T47D (cell line): ENCODE measurements at places on chromosomes 12 and 14.

DNA sequence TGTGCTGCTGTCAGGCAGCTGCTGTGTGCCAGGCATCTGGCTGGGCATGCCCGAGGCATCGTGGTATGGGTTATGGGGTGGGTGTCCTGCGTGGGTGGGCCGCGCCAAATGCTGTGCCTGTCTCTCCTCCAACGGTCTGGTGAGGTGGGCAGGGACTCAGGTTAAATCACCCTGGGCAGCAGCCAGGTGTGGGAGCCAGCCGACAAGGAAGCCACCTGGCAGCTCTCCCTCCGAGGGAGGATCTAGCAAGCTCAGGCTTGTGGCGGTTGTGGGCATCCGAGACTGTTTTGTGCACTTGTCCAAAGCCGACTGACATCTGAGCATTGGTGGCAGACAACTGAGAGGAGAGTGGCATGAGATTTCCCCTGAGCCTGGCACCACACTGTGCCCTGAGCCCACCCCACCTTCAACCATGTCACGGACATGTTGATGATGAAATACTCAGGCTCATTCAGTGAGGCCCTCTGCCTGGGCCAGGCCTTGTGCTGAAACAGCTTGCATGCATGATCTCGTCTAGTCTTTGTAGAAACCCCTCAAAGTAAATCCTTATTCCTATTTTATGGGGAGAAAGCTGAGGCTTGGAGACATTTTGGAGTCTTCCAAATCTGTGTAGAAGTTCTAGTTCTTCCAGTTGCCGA is 181.8 kb upstream of the MYL2 start:
- DNase-seq: no peak

DNA sequence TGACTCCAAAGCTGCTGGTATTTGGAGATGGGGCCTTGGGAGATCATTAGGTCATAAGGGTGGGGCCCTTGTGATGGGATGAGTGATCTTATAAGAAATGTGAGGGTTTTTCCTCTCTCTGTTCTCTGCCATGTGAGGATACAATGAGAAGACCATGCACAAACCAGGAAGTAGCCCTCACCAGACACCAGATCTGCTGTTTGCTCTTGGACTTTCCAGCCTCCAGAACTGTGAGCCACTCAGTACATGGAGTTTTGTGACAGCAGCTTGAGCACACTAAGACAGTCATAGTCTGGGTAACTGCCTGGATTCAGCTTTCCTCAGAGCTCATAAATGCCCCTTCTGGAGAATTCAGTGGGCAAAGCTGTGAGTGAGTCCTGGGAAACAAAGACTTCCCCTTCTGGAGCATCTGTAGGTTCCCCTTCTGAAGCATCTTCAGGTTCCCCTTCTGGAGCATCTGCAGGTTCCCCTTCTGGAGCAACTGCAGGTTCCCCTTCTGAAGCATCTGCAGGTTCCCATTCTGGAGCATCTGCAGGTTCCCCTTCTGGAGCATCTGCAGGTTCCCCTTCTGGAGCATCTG is 11.0 kb upstream of the PPP4R3A start:
- DNase-seq: no peak

DNA sequence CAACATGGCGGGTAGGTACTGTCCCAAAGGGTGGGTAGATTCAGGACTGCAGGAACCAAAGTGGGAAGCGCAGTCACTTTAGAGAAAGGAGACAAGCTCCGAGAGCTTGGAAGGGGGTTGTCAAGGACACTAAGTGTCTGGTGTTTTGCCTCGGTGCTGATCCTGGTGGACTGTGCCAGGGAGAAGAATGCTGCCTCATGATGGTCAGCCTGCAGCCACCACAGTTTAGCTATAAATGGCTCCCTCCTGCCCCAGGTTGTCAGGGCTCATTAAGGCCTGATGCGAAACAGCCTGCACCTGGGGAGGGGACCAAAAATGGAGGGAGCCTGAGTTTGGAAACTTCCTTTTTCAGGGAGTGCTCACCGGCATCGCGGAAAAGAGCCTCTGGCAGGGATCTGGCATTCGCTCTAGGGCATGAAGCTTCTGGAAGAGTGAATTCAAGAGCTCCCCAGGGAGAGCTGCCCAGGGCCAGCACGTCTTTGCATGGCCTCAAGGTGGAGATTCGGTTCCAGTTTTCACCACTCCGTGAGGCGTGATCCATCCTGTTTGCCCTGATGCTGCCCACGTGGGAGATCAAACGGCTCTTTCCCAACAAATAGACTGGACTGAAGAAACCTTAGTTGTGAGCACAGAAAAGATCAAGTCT is 164.0 kb downstream of the FOXN3 start:
- DNase-seq: no peak

DNA sequence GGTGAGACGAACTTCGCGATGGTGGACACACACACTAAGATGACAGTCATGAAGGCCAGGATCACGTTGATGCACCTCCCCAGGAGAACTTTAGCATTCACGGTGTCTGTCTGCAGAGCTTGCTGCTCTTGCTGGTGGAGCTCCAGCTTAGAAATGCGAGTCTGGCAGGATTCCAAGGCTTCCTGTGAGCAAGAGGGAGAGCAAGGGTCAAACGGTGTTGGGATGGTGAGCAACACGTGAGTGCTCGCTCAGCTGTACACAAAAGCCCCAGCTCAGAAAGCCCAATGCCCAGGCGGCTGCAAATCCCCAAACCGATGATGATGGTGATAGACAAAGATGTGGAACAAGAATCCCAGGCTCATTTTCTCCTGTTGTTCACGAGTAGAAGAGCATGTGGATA is 78.8 kb downstream of the TMCC3 start:
- no peak for DNase-seq

DNA sequence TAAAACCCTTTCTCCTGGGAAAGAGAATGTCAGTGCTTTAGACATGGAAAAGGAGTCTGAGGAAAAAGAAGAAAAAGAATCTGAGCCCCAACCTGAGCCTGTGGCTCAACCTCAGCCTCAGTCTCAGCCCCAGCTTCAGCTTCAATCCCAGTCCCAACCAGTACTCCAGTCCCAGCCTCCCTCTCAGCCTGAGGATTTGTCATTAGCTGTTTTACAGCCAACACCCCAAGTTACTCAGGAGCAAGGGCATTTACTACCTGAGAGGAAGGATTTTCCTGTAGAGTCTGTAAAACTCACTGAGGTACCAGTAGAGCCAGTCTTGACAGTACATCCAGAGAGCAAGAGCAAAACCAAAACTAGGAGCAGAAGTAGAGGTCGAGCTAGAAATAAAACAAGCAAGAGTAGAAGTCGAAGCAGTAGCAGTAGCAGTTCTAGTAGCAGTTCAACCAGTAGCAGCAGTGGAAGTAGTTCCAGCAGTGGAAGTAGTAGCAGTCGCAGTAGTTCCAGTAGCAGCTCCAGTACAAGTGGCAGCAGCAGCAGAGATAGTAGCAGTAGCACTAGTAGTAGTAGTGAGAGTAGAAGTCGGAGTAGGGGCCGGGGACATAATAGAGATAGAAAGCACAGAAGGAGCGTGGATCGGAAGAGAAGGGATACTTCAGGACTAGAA is 6.1 kb downstream of the PNN start:
- no peak for DNase-seq

DNA sequence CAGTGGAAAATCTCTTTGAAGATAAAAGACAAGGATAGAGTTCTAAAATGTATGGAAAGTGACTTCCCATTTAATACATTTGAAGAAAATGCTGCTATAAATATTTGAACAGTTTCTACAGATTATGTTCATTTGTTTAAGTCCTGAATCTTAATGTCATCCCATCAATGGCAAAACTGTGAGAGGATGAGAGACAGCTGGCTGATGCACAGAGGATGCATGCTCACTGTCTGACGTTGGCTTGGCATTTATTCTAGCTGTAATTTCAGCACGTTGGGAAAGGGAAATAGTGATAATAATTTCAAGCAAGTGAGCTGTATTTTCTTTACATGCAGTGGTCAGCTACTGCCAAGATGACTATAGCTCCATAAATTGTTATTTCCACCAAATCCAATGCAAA is 40.5 kb downstream of the PPFIA2 start:
- no peak for DNase-seq

DNA sequence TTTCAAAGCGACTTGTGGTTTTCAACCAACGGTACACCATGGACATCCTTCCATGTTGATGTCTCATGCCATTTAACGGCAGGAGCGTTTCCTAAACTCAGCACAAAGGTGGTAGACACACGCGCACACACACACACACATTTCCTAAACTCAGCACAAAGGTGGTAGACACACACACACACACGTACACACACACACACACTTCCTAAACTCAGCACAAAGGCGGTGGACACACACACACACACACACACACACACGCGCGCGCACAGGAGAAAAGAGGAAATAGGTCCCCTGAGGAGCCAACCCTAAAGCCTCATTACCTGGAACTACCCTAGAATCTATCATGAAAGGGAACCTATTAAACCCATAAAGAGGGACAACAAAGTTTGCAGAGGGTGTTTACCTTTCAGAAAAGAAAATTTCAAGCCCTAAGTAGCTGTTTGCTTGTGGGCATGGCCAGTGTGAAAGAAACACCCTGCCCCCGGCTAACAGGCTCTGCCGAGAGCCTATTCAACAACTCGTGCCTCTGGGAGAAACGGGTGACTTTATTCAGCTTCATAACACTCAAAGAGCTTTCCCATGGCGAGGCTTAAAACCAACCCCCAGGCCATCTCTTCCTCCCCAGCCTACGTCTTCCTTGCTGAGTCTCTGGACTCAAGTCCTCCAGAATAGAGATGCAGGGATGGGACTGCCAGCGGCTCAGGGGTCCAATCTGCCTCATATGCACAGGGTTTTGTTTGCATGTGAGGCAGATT is 31.8 kb downstream of the SLC8B1 start:
- DNase-seq: peak; percentile 48

- DNase-seq: no peak
These were observed 1.5 kb downstream of the MYF6 start for GRCh38 chr12:80708975-80709328.

GRCh38 chr12:131402781-131403396 is 308.0 kb upstream of the SFSWAP start:
- no peak for DNase-seq

DNA sequence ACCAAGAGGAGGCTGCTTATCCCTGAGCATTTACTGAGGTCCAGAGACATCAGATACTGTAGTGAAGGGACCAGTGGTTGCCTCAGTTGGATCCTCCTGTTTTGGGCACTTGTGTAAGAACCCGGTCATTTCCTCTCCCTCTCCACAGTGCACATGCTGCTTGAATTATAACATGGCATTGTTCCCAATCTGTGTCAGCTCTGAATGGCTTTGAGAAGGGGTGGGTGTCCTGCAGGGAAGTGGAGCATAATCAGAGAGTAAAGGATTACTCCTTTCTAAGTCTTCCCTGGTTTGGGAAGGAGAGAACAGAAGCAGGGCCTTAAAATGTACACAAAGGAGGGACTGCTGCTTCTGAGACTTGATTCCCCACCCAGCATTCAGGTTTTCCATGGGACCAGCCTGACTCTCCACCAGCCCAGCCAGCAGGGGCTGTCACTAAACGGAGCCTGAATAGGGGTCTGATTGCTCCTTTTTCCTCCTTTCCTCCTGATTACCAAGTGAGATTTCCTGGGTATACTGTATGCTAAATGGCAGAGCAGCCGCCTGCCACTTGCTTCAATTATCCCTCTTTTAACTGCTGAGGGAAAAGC is 78.4 kb downstream of the NRXN3 start:
- DNase-seq: no peak

DNA sequence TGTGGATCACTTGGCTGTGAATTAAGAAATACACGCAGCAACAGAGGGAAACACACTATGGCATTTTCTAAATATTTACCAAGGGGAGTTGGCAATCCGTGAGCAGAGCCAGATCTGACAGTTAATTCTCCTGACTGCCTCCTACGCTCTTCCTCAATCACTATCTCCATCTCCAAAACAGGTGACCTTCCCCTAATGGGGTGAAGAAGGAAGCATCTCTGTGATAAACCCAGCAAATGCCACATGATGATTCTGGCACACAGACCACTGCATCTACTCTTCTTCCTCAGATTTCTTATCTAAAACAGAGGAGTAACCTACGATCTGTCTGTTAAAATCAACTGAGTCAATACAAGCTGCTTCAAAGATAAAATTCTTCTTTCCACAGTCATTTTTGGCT is 4.4 kb downstream of the SPTB start:
- no peak for DNase-seq

DNA sequence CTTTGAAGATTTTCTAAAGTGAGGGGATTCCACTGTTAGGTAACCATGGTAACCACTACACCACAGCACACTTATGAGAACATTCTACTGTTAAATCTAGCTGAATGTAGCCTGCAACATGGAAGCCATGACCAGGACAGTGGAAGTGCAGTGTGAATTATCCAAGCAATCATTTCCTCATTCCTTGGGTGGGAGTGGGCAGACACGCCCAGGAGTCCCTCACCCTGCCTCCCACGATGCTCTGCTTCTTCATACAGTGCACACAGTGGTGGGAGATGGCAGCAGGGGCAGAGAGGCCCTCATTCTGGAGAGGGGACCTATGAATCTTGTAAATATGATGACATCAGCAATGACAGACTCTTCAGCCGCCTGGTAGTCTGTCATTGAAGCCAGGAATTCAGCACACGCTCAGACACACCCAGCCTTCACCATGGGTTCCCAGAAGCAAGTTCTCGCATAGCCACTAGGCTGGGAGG is 70.1 kb upstream of the HOXC13 start:
- no peak for DNase-seq

DNA sequence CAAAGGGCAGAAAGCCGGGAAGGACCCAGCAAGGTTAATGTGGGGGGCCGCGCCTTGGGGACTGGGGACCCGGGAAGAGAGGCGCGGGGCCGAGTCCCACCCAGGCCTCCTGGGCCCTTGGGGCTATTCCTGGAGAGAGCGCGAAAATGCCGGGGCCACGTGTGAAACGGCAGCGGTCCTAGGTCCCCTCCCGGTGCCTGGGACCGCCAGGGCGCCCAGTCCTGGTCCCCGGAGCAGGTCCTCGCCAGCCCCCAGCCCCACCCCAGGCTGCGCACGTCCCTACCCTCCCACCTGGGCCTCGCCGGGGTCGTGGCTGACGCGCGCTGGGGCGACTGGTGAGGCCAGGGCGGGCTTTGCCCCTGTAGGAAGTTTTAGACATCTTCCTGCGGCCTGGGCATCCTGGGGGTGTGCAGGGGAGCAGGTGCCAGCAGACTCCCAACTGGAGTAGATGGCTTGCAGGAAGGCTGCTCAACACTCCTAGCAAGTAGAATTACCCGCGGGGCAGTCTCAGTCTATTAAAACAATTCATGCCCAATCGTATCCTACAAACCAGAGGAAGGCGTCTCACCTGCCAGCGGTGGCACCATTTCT is 708 bp downstream of the FAR2 start:
- no peak for DNase-seq

GRCh38 chr14:100738269-100738691 is 11.6 kb downstream of the DLK1 start:
- no peak for DNase-seq
